ENCODE measurements at places on chromosomes 1 and 21. TPM values are rescaled to one million over a fixed set of nuclear protein-coding genes. Genes with fewer than 3 reads are reported as not detected.

KCNE2 gene
- not detected for total RNA-seq

PRRX1 gene
- total RNA-seq, result 0.79 TPM

PRKAA2 gene
- total RNA-seq, result 1.9 TPM

CFHR5 gene
- total RNA-seq, result not detected
